ENCODE measurements at places on chromosomes 4 and X. TPM values are rescaled to one million over a fixed set of nuclear protein-coding genes. Genes with fewer than 3 reads are reported as not detected.

DNA sequence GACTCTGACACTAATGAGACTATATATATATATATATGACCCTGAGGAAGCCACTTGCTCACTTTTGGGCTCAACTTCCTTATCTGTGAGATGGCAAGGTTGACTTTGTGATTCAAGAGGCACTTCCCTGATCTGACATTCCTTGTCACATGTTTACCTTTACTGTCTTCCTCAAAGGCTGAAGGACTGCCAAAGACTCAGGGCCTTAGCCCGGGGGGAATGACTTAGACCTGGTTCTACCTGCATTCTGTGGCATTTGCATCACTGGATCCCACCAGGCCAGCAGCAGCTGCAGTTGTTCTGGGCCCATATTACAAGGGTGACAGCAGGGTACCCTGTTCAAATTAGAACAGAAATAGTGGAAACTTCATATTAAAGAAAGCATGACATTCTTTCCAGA is 3.1 kb upstream of the HS6ST2 start:
- no peak for DNase-seq

DNA sequence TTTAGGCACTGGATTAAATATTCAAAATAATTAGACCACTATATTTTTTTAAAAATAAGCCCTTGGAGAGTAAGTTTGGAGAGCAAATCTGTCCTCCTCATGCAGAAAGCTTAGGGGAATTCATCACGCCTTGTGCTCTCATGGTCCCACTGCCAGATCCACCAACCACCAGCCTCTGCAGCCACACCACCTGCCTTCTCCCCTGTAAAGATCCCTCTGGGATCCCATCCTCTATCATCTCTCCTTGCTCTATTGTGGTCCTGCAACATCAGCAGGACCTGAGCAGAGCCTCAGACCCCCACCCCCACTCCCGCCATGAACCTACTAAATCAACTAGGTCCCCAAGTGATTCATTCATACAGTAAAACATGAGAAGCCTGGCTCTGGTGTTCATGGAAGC is 482.6 kb upstream of the GALNT7 start:
- no peak for DNase-seq

GRCh38 chr4:146029939-146030710 is 91.5 kb upstream of the ZNF827 start:
- DNase-seq, result no peak

DNA sequence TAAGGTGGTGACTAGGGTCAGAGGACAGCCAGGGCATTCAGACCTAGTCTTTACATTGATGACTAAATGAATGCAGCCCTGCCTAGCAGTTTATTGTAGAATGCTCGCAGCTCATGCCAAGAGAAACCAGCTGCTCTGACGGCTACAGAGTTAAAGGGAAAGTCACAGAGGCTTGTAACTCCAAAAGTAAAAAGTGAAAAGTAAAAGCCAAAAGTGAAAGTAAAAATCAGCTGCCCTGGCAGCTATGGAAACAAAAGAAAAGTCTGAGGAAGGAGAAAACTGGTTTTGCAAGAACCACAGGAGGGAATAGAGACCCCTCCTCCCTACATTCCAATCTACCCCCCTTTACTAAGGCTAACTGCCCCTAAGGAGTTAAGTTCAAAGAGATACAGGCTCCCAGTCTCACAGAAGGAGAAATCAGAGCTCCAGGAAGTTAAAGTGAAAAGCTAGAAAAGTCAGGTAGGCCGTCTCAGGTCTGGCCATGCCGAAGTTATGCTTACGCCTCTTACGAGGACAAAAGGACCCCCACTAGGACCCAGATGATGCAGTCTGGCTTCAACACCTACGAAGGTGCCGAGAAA is 6.0 kb downstream of the GAGE10 start:
- DNase-seq, result peak; percentile 15

GRCh38 chrX:103311399-103311780 is 600 bp upstream of the BEX2 start:
- no peak for DNase-seq

DNA sequence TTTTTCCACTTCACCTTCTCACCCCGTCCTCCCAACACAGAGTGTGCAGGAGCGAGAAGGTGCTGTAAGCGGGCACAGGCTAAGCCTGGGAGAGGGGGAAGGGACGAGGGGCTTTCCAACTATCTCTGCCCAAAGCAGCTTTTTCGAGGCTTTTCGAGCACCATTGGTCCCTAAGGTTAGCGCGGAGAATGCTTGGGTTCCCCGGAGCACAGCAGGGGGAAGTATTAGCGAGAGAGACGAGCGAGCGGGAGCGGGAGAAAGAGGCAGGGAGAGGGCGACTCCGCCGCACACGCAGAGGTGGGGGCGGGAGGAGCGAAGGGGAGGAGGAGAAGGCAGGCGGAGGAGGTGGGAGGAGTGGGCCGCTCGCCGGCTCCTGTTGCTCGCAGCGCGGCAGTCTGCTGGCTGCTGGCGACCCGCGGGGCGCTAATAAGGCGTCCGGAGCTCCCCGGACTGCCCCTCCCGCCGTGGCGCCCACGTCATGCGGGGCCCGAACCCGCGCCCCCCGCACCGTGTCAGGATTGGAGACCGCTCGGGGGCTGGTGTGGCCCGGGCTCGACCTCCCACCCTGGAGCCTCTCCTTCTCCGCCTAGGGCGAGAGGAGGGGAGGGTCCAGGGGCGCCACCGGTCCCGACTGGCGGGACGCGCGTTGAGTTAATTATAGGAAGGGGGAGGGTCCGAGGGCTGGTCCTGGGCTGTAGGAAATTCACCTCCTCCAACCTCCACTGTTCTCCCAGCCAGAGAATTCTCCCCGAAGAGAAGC is at the start of gene ADAMTS3:
ADAMTS3 (minus strand) TSS at position 263 of the 760 bp plus-strand sequence. CDS start 459 bp downstream, outside the sequence.
- DNase-seq, result peak; percentile 11

GRCh38 chr4:40730091-40730679 is 19.6 kb upstream of the NSUN7 start:
- no peak for DNase-seq

- DNase-seq, result no peak
Observed at GRCh38 chrX:65985922-65986588, 53.8 kb downstream of the VSIG4 start.

DNA sequence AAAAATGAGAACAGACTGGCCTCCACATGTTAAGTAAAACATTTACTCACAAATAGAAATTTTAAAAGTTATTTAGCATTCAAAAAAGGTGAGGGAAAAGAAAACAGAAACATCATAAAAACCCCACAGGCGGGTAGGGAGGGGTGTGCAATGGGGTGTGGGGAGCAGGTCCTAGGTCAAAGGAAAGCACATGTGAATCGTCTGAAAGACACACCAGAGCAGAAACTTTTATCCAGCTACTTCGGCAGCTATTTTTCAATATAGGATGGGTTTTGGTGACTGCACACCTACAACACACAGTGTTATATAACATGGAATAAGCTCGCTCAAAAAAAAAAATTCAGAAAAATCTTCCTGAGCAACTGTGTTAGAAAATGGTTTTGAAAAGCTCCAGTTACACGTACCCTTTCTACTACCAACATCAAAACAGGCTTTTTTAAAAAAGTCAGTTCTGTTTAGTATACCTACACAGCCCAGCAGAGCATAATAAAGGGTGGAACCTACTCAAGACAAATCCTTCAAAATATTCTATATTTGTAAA is 1.6 kb downstream of the OTUD4 start:
- DNase-seq, result peak; percentile 46

Gene KDM6A
- 36.5 TPM for total RNA-seq
